BJ (cell line): ENCODE measurements at places on chromosomes 3 and 15.

DNA sequence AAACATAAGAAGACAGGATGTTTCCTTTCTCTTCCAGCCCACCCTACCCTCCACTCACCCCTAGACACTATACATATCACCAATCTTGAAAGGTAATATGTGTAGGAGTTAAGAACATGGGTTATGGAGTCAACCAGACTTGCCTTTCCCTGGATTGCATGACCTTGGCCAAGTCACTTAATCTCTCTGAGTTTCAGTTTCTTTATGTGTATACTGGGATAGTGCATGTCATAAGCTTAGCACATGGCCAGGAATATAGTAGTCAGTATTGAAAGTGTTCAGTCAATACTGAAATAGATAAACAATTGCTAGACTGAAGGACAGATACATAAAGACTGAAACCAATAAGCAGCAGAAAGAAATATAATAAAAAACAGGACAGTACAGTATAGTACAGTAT, 283.2 kb upstream of the STT3B start:
- no peak for DNase-seq

- DNase-seq = no peak
Measured at GRCh38 chr3:110518031-110518430, 553.6 kb upstream of the NECTIN3 start.

DNA sequence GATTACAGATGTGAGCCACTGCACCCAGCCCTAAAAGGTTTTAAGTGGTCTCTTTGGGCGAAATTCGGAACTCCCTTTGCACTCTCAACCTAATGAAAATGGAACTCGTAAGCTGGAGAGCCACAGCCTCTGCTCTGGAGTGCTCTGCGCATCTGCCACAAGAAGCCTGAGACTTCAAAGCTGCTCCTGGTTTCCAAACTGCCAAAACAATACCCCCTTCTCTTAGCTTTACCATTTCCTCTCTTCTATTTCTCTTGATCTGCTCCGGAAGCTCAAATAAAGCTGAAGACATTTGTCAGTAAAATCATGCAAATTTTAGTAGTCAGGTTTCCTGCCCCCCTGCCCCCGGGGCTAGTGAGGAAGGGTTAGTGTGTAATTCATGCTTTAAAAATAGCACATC, 312.7 kb downstream of the MFSD1 start:
- no peak for DNase-seq

DNA sequence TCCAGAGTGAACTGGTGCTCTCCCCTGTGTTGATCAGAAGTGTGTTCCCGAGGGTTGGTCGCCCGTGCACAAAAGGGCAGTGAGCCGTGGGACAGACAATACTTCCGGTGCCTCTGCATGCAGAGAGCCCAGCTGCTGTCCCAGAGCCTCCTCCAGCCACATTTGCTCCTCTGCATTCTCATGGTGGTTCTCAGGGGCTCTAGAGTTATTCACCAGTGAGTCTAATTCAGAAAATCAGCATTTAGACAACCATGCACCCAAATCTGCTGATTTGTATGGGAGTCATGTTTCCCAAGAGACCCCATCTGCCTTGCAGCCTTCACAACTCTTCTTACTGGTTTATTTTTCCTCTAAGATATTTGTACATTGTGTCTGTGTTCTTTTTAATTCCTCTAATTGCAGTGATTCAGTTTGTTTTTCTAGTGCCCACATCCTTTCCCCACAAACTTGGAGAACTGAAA, 107.0 kb upstream of the SPRED1 start:
- no peak for DNase-seq

- DNase-seq = no peak
Measured at GRCh38 chr3:46482632-46483350, 15.0 kb upstream of the RTP3 start.

DNA sequence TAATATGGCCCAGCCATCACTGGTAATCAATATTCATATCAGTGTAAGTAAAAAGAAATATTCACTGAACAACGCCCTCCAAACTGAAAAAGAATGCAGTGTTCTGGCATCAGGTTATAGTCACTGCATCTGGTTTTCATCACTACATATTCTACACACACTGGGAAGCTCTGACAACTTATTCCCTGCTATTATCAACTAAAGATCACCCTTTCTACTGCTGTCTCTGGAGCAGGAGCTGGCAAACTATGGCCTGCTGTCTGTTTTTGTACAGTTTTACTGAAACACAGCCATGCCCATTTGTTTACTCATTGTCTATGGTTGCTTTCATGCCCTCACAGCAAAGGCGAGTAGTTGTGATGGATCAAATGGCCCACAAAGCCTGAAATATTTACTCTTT, 35.3 kb downstream of the TUBGCP4 start:
- no peak for DNase-seq

GRCh38 chr15:67095912-67096311, 30.5 kb downstream of the SMAD3 start:
- no peak for DNase-seq

- DNase-seq = no peak
Measured at GRCh38 chr3:140765246-140765645, 87.4 kb downstream of the TRIM42 start.

DNA sequence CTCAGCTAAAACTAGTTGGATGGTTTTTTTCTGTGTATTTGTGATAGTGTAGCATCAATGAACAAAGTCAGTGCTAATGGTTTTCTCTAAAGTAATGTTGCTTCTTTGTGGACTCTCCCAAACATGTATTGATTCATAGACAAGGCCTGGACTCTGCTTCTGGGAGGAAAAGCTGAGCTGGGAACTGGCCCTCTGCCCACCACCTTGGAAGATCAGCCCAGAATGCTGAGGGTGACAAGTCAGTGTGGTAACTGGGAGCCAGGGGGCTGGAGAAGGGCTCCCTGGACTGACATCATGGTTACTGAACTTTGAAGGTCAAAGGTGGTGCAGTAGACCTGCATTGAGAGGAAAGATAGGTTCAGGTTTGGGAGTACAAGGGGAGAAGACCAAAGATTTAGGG, 3.0 kb downstream of the ARHGAP31 start:
- DNase-seq = no peak

DNA sequence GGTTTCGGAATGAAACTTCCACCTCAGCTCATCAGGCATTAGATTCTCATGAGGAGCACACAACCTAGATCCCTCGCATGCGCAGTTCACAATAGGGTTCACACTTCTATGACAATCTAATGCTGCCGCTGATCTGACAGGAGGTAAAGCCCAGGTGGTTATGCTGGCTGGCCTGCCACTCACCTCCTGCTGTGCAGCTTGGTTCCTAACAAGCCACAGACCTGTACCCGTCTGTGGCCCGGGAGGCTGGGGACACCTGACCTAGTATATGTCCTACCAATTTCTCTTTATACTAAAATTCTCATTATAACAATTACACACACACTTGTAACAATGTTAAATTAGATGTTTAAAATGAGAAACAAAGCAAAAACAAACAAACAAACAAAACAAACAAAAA, 172.2 kb downstream of the SLC9A9 start:
- no peak for DNase-seq

- no peak for DNase-seq
Measured at GRCh38 chr3:146975476-146975875, 370.3 kb upstream of the PLSCR5 start.

GRCh38 chr15:74870436-74871215, 2.5 kb downstream of the SCAMP2 start:
- DNase-seq = no peak

- no peak for DNase-seq
Measured at GRCh38 chr3:89964347-89964746, 856.9 kb downstream of the EPHA3 start.

- DNase-seq = no peak
Measured at GRCh38 chr15:69857686-69858391, 239.9 kb downstream of the TLE3 start.

DNA sequence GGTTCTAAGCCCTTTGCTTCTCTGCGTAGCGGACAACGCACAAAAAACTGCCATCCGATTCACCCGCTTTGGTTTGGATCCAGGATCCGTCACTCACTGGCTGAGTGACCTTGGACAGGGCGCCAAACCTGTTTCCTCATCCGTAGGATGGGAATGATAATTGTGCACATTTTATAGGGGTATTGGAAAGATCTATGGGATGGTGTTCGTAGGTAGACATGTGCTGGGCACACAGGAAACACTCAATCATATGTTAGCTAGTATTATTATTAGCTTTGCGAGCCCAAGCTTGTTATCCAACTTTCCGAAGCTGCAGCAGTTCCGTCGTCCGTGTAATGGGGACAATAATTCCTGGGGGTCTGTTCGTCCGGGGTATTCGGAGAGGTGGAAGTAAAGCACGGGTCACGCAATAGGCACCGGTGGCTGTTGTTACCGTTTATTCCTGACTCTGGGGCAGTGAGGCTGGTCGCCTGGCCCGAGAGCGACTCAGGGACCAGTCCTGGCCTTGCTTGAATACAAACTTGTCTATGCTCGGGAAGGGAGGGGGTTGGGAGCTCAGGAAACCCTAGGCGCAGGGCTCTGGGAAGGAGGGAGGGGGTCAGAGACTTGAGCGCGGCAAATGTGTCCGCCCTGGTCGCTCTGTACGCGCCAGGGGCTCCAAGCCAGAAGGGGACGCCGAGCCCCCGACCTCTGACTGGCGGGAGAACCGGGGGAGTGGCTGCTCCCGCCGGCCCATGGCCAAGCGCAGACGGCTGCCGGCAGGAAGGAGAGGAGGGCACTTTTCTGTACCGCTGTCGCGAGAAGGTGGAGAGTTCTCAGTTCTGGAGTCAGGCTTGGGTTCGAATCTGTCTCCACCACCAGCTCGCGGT, 1.3 kb downstream of the SPSB4 start:
- DNase-seq = no peak

DNA sequence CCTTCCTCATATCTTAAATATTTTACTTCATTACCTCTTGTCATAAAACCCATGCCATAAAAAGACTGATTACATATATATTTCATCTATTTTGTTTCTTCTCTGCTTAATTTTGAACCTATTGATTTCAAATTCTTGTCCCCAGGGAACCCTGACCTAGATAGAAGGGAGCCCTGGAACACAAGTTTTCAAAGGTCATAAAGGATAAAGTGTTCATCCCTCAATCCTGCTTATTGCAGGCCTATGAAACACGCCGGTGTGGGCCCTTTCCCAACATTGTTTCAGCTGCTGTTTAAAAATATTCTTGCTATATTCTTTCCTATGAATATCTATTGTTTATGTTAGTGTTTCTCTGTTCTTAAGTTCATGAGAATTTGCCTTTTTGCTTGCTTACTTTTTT, 1389.5 kb upstream of the GBE1 start:
- DNase-seq = no peak

DNA sequence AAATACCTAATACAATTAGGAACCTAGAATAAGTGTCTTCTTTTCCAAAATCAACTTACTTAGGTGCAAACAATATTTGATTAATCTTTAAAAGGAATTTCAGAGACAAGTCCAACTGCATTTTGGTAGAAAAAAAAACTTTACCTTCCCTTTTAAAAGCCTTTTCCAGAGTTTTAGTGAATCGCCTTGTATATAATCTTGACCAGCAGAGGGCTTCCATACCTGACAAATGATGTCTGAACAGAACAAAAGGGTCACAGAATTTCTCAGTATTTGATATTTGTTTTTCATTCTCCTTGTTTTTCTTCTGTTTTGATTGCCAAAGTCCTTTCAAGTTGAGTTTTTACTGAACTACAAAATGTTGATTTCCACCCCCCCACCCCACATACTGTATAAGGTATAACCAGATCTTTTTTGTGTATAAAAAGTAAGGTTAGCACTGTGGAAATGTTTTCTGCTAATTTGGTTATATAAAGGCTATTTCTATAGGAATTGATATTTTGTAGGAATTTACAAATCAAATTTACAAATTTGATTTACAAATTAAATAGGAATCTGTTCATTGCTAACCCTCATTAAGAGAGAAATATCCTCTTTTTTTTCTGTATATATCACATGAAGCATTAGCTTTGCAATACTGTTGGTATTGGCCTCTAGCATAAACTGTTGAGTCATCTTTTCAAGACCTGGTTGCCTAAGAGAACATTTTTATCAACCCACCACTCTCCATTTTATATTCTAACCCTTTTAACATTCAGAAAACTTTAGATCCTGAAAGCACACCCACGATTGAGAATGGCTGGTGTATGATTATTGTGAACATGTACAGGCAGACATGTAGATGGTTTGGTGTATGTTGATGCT, 464.1 kb upstream of the RARB start:
- no peak for DNase-seq

- no peak for DNase-seq
Measured at GRCh38 chr3:55697177-55697865, 210.2 kb upstream of the WNT5A start.

DNA sequence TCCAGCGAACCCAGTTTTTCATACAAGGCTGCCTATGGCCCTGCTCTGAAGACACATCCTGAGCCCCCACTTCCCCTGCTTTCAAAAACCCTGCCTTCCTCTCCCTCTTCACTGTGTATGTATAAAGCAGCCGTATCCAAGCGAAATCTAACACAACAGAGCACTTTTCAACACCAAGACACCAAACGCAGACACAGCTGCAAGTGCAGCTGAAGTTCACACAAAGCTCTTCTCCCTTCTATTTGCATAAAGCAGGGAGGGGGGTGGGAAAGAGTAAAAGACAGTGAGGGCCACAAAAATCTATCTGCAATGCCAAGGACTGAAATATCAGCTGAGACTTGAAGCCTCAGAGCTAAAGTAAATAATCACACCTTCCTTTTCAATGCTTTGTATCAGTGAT, 35.1 kb upstream of the CSPG5 start:
- DNase-seq = no peak

DNA sequence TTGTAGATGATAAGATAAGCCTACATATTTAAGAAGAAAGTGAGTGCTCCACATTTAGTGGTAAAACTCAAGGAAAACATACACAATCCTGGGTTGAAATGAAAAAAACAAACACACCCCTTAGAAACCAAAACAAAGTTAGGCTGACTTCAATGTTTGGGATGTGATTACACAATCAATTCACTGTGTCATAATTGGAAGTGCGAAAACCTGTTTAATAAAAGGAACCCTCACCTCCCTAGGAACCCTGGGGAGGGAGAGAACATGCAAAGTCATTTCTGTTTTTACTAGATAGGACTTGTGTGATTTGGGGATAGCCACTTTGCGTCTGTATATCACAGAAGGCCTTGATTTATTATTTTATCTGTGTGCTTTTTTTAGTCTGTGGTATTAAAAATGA, 275.0 kb downstream of the NFKBIZ start:
- peak; percentile 24 for DNase-seq

- peak; percentile 54 for DNase-seq
Measured at GRCh38 chr15:58473724-58474123, 41.9 kb downstream of the LIPC start.

- DNase-seq = no peak
Measured at GRCh38 chr3:12582730-12583129, 25.8 kb downstream of the MKRN2 start.

DNA sequence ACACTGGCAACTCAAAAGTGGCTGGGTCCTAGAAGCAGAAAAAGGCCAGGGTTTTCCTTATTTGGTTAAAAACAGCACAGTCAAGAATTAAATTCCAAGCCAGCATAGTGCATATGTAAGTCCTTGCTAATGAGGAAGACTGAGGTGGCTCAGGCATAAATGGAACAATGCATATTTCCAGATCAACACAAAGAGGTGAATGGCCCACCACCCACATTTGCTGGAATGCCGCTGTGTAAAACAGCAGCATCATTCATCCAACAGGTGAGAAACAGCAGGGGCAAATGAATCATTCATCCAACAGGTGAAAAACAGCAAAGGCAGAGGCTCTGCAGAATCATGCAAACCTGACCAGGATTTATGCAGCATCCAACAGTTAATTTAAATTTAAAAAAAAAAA, 32.9 kb downstream of the GPR176 start:
- DNase-seq = no peak

GRCh38 chr3:103006526-103007183, 571.8 kb downstream of the ZPLD1 start:
- DNase-seq = no peak
